ENCODE measurements at places on chromosomes 4 and X. TPM values are rescaled to one million over a fixed set of nuclear protein-coding genes. Genes with fewer than 3 reads are reported as not detected.

- DNase-seq = no peak
Observed at GRCh38 chrX:133670383-133670782, 255.1 kb upstream of the GPC4 start.

GRCh38 chrX:119708936-119709335, 16.0 kb upstream of the SEPTIN6 start:
- no peak for DNase-seq

DNA sequence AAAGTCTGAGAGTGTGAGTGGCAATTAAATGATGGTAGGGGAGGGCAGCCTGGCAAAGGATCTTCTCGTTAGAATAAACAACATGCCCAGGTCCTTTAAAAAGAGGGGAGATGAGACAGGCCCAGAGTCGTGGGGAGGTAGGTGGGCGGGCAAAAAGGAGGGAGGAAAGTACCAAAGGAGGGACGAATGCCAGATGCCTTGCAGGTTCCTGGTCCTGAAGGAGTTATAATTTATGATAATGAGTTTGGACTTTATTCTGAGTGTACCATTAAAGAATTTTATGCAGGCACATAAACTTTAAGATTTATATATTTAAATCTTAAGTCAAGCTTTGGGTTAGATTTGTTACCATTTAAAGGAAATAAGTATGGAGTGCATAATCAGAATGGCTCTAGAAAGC, 62.3 kb upstream of the SMARCA5 start:
- DNase-seq = no peak

Gene C1GALT1C1
- total RNA-seq = 26.1 TPM

Gene SLC30A9
- total RNA-seq = 72.1 TPM

Gene GAGE12F
- not detected for total RNA-seq

DNA sequence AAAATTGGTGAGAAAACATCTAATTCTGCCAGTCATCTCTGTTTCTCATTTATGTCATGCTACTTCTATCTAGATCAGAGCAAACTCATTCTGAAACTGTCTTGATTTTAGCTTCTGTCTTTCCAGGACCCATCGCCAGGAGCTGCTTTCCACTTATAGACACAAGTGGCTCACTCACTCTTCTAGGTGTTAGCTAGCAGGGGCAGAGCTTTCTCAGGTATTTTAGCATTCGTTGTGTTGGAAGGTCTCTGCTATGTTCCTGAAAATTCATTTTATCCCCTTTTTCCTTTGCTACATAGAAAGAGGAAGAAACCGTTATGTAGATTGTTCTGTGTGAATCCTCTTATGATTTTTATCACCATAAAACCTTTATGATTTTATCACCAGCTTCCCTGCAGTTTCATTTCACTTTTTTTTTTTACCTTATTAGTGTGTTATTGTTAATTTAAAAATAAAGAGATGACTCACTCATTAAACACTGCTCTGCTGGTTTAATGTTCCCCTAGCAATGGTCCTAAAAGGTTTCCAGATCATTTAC, 246.6 kb upstream of the AADAT start:
- DNase-seq = no peak

DNA sequence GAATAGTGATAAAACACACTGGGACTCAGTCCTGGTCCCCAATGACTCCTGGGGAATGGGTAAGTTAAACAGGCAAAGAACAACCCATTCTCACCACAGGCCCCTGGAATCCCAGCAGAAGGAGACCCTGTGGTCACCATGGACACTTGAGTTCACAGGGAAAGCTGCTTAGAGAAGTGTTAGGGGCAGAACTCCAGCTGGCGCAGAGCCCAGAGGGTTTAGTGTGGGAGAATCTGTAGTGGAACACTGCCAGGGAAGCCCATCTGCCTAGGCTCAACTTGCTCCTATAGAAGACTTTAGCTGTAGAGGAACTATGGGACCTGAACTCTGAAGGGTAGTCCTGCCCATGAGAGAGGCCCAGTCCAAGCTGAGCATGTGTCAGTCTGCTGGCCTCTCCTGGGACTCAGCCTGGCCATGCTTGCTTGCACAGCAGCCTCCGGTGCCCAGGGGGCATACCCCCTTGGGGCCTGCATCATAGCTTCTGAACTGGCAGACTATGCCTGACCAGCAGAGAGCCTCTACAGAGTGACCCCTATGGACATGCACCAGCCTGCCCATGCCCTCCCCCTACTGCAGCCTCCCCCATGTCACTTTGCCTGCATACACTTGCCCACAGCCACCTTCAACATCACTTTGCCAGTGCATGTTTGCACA, 343.5 kb downstream of the IDS start:
- DNase-seq = no peak

Gene MAB21L2
- total RNA-seq = 0.31 TPM

GRCh38 chr4:1726146-1726934, 5.0 kb downstream of the TACC3 start:
- peak; percentile 85 for DNase-seq

DNA sequence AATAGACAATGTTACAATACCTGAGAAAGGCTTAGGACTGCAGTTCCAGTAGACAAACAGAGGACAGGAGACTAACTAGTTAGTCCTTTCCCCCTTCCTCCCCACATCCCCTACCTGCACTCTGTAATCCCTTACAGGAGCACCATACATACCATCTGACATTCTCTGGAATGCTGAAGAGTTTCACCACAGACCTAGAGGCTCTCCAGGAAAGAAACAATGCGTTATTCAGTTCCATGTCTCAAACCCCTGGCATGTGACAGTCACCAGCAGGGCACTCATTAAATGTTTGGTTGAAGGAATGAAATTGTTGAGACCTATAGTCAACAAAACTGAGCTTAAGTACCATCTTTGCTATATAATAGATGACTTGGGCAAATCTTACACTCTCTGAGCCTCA, 100.2 kb upstream of the USP38 start:
- no peak for DNase-seq

Gene TMEM184C
- 28.1 TPM for total RNA-seq

Data from right cardiac atrium (tissue), 5 donors.